Cerebellar nuclear complex (tissue), 1 donor: ENCODE measurements at places on chromosomes 16 and 17.

GRCh38 chr17:38511150-38512108 is 83.2 kb downstream of the ARHGAP23 start:
- no peak for DNase-seq

GRCh38 chr17:68127914-68128313 is 92.4 kb downstream of the KPNA2 start:
- DNase-seq: no peak

DNA sequence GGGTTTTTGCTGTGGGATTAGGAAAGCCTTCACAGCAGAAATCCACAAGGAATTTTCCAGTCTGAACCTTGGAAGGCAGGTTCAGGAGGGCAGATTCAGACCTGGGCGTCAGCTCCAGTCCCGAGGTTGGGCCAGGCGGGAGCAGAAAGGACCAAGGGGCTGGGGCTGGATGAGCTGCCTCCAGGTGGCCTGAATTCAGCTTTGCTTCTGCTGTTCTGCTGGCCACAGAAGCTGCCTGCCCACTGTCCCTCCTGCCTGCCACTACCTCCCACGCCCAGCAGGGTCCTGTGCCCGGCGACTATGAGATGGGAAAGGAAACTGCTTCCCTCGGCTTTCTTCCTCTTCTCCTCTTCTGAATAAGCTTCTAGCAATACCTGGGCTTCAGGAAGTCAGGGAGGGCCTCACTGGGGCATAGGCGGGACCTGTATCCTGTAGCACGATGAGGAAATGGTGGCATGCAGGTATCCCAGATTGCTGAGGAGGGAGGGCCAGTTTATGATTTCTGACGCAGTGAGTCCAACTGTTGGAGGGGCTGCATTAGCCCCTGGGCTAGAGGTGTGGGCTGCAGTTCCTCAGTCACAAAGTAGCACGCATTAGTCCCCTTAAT is 18.4 kb downstream of the TBX4 start:
- no peak for DNase-seq

- no peak for DNase-seq
These were observed 1.7 kb downstream of the NFATC3 start for GRCh38 chr16:68086860-68087268.

GRCh38 chr16:83949724-83950001 is 3.4 kb upstream of the OSGIN1 start:
- no peak for DNase-seq

- DNase-seq: no peak
These were observed 3.4 kb downstream of the TBC1D24 start for GRCh38 chr16:2478279-2478678.

DNA sequence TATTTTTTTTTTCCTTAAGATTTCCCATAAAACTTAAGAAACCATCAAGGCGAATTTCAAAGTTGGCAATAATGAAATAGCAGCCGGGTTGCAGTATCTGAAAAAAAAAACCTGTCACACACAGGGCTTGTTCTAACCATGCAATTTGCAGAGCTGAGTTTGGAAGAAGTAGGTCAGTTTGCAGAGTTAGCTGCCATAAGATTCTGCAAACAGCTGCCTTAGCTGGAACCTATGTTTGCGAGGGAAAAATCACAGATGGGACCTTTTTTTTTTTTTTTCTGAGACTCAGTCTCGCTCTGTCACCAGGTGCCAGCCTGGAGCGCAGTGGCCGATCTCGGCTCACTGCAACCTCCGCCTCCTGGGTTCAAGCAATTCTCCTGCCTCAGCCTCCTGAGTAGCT is 98.5 kb upstream of the HS3ST4 start:
- DNase-seq: no peak

DNA sequence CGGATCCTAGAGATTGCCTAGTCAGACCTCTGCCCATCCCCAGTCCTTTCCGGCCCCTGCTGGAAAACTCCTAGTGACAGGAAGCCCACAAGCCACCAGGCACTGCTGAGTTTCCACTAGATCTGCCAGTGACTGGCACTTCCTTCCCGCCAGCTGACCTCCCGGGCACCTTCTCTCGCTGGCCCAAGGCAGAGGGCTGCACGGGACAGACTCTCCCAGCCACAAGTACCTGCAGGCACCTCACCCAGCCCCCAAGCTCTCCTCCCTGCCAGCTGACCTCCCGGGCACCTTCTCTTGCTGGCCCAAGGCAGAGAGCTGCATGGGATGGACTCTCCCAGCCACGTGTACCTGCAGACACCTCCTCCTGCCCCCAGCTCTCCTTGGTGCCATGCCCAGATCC is 66.3 kb upstream of the DOC2B start:
- no peak for DNase-seq

GRCh38 chr16:58820411-58820810 is 86.3 kb upstream of the GOT2 start:
- DNase-seq: no peak

DNA sequence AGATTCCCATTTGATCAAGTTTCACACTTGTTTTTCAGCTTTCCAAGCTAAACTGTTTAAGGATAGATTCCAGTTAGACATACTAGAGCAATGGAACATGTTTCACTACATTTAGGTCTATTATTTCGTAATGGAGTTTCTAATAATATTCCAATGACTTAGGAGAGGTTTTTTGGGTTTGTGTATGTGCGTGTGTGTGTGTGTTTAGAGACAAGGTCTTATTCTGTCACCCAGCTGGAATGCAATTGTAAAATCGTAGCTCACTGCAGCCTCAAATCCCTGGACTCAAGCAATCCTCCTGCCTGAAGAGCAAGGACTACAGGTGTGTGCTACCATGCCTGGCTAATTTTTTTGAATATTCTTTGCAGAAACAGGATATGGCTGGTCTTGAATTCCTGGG is 426.3 kb downstream of the ZFHX3 start:
- no peak for DNase-seq

- DNase-seq: no peak
These were observed at the start of gene FA2H for GRCh38 chr16:74774223-74775139. Gene FA2H (minus strand): TSS chr16:74774820. CDS start chr16:74774755, 65 bp downstream.

GRCh38 chr17:2157081-2157480 is 102.2 kb downstream of the HIC1 start:
- no peak for DNase-seq

DNA sequence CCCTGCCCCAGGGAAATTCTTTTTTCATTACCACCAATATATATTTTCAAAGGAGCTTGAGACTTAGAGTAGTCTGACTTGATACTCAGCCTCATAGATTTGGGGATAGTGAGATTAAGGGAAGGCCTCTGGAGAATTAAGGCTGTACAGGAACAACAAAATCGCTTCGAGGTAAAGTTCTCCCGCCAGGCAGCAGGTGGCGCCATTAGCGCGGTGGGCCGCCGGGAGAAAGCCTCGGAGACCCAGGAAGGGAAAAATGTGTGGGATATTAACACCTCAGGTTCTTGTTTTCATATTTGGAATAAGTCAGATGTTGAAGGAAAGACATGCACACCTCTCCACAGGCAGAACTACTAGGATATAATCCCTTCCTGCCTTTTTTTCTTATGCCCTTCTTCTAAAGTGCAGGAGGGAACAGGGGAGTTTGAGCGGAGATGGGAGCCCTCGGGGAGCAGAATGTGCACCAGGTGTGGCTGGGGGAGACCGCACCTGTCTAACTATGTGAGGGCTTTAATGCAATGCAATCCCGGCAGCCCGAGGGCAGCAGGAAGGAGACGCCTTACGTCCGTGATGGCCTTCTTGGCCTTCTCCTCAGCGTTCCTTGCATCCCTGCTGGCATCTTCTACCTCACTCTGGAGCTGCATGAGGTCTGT is 25.9 kb downstream of the MYH3 start:
- DNase-seq: no peak

DNA sequence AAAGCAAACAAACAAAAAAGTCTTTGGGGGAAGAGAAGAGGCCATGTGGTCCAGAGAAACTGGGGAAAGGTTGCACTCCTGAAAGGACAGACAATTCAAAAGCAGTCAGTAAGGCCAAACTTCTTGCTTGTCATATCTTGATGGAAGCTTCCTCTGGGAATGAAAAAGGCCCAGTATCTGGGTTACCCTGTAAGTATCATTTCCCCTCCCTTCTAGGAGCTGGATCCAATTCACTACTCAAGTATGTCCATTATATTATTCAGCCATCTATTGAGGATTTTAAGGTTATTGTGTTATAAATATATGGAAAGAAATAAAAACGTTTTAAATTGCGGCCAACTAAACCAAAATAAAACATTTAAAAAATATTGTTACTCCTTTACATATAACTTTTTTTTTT is 26.0 kb upstream of the MON1B start:
- DNase-seq: no peak

GRCh38 chr16:35747658-35748455 is 2288.4 kb downstream of the TP53TG3F start:
- no peak for DNase-seq

- DNase-seq: no peak
These were observed 220.3 kb downstream of the PRKCA start for GRCh38 chr17:66522591-66523272.

- DNase-seq: no peak
These were observed 680.6 kb upstream of the C16orf82 start for GRCh38 chr16:26386096-26386495.

DNA sequence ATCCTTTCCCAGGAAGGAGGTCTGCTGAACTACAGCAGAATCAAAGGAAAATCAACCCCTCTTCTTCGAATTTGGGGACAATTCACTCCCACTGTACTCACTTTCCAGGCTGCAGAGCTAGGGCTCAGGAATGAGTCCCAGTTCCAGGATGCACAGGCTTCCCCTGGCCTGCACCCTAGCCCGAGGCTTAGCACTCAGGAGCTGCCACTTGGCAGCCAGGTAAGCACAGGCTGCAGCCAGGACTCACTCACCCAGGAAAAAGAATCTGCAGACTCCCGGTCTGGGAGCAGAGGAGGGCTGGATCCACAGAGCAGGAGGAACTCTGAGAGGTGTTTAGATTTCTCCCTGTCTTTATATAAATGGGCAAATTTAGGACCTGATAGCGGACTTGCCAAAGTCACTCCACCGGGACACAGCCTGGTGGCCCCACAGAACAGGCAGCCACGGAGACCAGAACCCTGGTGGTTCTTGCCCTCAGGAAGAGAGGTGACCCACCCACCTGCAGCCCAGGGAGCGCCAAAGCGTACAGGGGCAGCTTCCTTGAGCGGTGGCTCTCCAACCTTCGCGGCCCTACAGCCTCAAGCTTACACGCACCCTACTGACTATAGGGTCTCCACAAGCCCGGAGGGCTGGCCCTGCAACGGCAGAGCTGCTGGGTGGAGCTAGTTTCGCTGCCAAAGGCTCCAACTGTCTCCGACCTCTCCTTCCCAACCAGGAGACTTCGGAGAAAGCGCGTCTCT is 4.8 kb downstream of the CBLN1 start:
- no peak for DNase-seq

DNA sequence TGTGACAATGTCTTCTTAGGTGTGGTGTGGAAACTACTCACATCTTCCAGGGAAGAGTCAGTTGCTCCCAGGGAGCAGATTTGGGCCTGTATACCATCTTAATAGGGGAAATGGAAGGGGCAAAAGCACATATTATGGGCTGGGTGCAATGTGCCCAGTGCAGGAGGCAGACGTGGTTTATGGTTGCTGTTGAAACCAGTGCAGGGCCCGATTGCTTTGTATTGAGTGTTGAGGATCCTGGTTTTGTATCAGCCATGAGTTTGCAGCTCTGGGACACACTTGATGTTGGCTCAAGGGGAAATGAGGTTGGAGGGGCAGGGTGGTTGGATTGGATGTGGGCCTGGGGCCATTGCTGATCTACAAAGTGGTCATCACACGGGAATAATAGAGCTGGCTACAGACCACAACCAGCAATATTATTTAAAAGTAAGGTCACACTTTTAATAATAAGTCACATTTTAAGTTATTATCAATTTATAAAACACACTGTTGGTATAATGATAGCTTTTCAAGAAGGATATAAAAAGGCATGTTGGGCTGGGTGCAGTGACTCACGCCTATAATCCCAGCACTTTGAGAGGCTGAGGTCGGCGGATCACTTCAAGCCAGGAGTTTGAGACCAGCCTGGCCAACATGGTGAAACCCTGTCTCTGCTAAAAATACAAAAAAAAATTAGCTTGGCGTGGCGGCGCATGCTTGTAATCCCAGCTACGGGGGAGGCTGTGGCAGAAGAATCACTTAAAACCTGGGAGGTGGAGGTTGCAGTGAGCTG is 302.4 kb downstream of the SEC14L1 start:
- no peak for DNase-seq

- no peak for DNase-seq
These were observed 38.8 kb downstream of the RPGRIP1L start for GRCh38 chr16:53664724-53665345.
